ENCODE measurements at places on chromosomes 1 and 21.

DNA sequence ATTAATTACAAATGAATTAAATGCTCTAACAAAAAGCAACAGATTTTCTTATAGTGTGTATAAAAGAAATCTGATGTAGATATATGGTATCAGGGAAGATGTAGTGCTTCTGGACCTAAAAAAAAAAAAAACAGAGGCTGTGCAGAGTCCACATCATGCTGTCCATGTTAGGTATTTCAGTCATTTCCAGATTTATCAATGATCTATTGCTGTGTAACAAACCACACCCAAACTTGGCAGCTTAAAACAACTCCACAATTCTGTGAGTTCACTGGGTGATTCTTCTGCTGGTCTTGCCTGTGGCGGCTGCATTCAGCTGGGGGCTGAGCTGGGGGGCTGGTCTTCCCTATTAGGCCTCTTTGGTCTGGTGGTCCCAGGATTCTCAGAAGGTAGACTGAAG lies 52.3 kb upstream of the C1orf146 start:
- DNase-seq: no peak

DNA sequence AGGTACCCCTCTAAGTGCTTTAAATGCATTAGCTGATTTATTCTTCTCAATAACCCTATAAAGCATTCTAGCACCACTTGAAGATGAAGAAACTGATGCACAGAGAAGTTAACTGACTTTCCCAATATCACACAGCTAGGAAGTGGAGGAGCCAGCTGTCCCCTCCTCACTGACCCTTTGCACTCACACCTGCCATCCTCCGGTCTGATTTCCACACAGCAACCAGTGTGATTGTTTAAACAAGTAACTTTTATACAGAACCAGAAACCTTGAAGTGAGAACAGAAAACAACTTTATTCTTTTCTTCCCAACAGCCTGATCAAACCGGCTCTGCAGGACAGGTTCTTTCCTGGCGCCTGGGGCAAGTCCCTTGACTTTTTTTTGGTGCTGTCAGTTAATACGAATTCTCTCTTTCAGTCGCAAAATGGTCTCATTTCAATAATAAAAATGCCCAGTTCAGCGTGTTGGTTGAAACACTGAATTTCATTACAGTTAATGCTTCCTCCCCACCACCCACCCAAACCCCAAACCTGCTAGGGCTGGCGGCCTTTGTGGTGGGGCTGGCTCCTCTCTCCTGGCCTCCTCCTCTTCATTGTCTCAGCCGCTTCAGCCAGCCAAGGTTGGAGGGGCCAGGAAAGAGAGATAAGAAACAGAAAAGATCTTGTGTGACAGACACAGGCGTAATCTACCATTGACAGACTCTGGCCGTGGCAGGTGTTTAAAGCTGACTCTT lies 26.4 kb upstream of the EEIG2 start:
- no peak for DNase-seq

- DNase-seq: no peak
Observed at GRCh38 chr1:117150316-117150715, 28.8 kb upstream of the TRIM45 start.

GRCh38 chr1:93446837-93447451 lies 974 bp upstream of the FNBP1L start:
- peak; percentile 17 for DNase-seq

GRCh38 chr1:92095874-92096273 lies 15.7 kb downstream of the BTBD8 start:
- DNase-seq: no peak

DNA sequence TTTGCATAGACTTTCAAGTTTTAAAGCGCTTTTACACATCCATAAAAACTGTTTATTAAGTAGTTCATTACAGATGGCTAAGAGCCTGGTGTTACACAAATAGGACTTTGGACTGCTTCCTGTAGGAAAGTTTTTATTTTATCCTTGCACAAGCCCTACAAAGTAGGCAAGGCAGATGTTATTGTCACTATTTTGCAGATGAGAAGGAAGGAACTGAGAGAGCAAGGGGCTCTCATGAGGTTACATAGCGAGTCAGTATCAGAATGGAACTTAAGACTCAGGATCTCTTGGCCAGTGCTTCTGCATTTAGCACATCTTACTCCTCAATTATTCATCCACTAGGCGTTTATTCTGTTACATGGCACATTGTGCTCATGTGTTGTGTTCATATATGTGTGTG lies 2.6 kb upstream of the MAPKAPK2 start:
- DNase-seq: no peak
